ENCODE measurements at places on chromosomes 6 and 20.
A peak's percentile ranks its signal among the peaks of the same experiment; 100 is the strongest.

DNA sequence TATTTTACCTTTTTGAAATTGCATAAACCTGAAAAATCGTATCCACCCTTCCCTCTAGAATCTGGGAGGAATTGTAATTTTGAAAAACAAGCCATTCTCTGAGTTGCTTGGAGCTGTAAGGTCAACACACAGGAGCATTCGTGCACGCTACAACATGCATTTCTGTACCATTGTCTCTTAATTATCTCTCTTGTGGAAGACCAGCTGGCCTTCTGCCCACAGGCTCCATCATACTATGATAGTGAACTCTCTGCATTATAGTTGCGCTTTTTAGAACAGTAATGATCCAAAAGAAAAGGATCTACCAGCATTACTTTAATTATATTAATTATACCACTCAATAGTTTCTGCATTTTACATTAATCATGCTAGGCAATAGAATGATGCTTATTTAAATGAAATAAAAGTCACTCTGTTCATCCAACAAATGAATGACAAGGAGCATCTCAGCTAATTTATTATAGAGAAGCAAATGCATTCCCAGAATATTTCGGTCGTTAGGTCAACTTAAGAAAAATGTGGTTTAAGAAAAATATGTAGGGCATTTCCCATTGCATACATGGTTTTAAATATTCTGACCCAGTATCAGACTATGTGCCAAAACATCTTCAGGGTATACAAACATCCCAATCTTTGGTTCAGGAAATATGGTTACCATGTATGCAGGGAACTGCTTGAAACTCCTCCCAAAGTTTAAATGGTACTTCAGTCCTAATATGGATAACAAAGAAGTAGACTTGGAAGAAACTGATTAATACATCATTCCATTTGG, 263.5 kb downstream of the TFAP2A start:
- DNase-seq, result no peak

DNA sequence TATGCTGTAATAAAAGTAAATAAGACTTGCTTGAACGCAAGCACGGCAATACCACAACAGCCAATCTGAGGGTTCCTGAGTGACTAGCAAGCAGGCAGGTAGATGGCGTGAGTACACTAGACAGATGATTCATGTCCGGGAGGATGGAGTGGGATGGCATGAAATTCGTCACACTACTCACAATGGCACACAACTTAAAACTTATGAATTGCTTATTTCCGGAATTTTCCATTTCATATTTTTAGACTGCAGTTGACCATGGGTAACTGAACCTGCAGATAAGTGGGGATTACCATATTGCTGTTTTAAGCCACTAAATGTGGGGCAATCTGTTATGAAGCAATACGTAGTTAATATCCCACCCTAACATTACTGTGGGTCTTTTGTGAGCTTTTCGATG, 93.6 kb upstream of the NFATC2 start:
- DNase-seq, result no peak

GRCh38 chr6:32491700-32492099, 38.4 kb downstream of the HLA-DRB5 start:
- DNase-seq, result no peak

GRCh38 chr6:36524871-36525270, 22.4 kb downstream of the STK38 start:
- DNase-seq, result no peak

DNA sequence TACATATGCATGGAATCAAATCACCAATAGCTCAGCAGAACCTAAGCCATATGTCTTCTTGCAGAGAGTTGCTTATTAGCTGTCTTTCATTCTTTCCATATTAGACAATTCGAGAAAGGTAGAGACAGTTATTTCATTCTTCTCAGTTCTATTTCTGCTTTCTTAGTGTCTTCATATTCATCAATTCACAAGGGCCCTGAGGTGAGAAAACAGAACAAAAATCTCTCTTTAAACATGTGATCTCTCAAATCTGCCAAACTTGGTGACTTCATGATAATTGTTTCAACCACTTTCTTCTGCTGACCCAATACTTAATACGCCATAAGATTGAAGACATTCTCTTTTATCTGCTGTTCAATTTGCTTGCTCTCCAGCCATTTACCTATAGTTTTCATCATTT, 229.7 kb upstream of the MARCKS start:
- DNase-seq, result no peak

DNA sequence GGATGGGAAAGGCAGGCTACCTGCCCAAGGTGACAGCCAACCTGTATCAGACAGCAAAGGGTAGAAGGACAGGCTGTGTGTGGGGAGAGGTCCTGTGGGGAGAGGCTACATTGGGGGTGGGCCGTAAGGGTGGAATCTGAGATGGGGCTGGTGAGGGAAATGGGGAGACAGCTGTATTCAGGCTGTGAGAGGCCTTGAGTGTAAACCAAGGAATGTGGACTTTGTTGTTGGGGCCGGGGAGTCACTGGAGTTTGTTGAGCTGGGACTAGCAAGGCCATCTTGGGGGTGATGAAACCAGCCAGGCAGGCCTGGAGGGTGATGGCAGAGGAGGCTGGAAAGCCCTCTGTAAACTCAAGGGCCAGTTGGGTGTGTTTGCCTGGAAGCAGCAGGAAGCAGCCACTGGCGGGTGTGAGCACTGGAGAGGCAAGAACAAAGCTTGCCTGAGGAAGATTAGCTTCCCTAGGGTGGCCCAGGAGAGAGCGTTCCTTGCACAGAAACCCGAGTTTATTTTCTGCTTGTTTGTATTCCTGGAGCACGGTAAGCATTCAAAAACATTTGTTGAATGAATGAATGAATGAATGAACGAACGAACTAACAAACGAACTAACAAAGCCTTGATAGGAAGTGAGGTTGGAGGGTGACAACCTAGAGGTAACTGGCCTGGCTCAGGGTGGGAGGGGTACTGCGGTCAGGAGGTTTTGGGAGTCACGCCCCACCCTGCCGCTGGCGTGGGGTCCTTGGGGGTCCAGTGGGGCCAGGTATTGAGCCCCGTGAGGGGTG, 18.9 kb downstream of the TTBK1 start:
- DNase-seq, result no peak

DNA sequence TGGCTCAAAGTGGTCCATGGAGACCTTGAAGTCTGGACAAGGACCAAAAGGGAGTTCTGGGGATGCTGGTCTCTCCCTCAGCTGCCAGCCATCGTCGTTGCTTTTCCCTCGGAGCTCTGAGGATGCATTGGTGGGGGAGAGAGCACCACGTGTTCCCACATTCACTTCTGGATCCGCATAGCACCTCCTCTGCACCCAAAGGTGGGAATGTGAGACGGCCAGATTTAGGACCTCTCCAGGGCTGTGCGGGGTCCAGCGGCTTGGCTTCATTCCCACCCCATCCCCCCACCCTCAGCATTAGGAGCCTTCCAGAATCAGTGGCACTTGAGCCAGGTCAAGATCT, 1.1 kb downstream of the EPB41L1 start:
- DNase-seq, result no peak

DNA sequence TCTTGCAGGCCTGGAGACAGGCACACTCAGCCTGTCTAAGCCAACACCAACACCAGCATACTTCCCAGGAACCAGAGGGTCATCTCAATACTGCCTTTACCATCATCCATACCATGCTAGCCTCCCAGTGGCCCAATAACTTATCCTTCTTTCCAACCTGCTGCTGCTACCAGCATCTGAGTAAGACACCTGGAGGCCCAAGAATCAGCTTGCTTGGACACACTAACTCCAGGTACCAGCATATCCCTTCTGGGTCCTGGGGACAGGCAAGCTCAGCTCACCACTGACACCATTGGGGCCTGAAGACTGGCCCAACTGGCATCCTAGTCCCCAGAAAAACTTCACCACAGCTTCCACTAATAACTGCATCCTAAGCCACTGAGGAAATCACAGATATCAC, 205.3 kb downstream of the CD109 start:
- DNase-seq, result no peak

DNA sequence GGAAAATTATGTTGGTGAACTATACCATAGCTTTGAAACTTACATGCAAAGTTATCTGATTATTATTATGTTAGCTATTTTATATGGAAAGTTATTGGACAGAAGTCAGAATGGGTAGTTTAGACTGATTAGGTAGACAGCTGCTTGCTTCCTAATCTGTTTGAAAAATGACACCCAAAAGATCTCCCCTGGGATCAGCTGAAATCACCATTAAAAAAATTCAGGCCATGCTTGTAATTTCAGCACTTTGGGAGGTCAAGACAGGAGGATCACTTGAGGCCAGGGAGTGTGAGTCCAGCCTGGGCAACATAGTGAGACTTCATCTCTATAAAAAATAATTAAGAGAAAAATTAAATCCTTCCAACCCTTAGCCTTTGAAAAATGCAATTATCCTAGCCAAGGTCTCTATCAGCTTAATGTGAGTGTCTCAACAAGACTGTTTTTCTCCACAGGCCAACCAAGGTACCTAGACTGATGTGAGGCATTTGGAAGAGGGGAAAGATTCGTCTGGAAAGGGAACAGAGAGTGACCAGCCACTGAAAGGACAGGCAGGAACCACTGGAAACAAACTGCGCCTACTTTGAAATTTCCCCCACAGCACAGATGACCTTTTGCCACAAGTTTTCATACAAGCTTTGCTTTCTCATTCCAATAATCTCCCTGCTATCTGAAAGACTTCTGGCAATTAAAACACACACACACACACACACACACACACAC, 232.3 kb downstream of the GMPR start:
- no peak for DNase-seq

GRCh38 chr6:166251655-166252054, 56.5 kb downstream of the PRR18 start:
- DNase-seq, result no peak

DNA sequence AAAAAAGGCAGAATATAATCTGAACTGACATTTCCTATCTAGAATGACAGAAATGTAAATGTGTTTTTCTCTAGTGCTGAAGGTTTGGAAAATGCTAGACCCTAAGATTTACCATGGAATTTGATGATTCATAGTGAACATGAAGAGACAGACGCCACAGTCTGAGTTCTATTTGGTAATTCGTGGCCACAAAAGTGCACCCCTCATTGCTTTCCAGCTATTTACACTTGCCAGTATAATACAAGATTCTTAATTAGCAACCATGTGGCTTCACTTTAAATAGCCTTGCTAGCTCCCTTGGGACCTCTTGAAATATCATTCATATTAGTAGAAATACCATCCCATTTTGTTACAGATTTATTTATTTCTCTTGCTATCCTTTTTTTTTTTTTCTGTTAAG, 636.8 kb downstream of the PRKN start:
- peak; percentile 90 for DNase-seq

DNA sequence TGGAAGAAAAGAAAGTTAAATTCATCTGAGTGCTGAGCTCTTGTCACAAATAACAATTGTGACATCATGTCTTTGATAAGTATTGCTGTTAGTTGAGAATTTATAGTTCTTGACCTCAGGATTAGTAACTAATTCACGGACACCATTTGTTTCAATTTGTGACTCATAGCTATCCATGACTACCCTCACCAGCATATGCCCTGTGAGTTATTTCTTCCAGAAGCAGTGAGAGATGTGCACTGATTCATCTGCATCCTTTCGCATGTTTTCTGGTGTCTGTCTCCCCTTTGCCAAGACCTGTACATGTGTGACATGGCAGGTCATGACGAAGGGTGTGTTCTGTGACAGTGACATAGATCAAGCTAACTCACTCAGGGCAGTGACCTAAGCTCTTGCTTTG, 86.9 kb downstream of the SOBP start:
- peak; percentile 94 for DNase-seq

- DNase-seq, result no peak
Measured at GRCh38 chr6:152529369-152529768, 107.8 kb downstream of the SYNE1 start.

- no peak for DNase-seq
Measured at GRCh38 chr6:156199182-156199581, 578.0 kb upstream of the ARID1B start.

DNA sequence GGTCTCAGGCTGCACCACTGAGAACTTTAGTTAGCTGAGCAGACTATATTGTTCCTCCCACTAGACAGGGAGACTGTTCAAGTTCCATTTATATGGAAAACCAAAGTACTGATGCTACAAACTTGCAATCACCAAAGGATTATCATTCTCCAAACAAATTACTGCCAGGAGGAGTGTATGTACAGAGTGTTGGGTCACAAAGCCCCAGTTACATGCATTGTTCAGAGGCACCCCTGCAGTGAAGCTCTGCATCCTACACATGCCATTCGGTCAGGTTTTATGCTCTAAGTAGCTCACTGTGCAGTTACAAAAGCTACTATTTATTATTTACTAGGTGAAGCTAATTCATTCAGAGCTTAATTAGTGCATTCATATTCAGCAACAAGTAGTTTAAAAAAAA, 75.8 kb downstream of the SMLR1 start:
- no peak for DNase-seq

- no peak for DNase-seq
Measured at GRCh38 chr20:32963176-32963575, 41.1 kb downstream of the SUN5 start.

DNA sequence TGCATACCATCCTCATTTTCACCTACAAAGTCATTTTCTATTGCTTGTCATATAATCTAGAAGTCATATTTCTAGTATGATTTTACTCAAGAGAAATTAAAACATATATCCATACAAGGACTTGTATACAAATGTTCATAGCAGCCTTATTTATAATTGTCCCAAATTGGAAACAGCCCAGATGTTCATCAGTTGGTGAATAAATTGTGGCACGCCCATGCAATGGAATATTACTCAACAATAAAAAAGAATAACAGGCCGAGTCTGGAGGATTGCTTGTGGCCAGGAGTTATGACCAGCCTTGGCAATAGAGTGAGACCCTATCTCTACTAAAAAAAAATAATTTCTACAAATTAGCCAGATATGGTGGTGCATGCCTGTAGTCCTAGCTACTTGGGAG, 28.8 kb downstream of the C6orf163 start:
- no peak for DNase-seq

- no peak for DNase-seq
Measured at GRCh38 chr20:7257692-7258466, 490.4 kb downstream of the BMP2 start.

- DNase-seq, result no peak
Measured at GRCh38 chr6:84777888-84778287, 13.5 kb upstream of the TBX18 start.

DNA sequence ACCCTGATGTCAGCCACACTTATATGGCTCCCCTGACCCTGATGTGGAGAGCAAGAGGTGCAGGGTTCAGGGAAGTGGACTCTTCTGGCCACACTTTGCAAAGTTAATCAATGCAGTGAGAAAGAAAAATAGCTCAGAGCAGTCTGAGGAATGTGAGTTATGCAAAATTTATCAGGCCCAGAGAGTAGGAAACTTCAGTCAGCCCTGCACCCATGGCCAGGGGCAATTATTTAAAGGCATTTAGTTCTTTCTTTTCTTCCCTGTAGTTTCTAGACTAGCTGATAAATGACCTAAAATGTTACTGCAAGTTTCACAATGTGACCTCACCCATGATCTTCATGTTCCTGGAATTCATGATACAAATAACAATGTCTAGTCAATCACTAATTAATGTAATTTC, 143.7 kb upstream of the GGTLC1 start:
- DNase-seq, result peak; percentile 34

GRCh38 chr6:111938710-111939109, 65.5 kb upstream of the FYN start:
- DNase-seq, result peak; percentile 55

GRCh38 chr6:2807342-2808090, 34.1 kb downstream of the SERPINB1 start:
- no peak for DNase-seq

- no peak for DNase-seq
Measured at GRCh38 chr20:17889226-17889625, 79.4 kb downstream of the SNX5 start.

GRCh38 chr6:134436281-134436815, 118.4 kb upstream of the SGK1 start:
- peak; percentile 91 for DNase-seq

All from kidney glomerular epithelial cell (primary cell).